Posterior cingulate gyrus (tissue), 11 donors: ENCODE measurements at places on chromosomes 1 and 21.

- DNase-seq = no peak
Observed at GRCh38 chr1:201750120-201750519, 78.8 kb upstream of the IPO9 start.

DNA sequence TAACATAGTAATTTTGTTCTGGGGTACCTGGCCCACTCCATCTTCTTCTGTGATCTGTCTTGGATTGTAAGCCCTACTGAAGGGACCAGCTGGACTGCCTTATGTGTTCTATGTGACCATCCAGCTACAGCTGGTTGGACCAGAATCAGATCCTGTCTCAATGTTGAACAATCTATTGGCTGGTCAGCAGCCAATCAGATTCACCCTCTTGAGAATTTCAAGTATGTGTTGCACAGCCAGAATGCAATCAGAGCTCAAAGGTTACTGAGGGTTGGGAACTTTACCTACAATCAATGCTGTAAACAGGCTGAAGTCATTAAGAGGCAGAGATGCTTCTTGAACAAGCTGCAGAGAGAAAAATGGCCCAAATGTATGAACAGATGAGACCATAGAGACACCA is 61.9 kb downstream of the KCNC4 start:
- no peak for DNase-seq

GRCh38 chr1:8026976-8027747 is 1.1 kb upstream of the ERRFI1 start:
- no peak for DNase-seq

GRCh38 chr21:43764576-43765495 is 11.3 kb downstream of the CSTB start:
- no peak for DNase-seq

DNA sequence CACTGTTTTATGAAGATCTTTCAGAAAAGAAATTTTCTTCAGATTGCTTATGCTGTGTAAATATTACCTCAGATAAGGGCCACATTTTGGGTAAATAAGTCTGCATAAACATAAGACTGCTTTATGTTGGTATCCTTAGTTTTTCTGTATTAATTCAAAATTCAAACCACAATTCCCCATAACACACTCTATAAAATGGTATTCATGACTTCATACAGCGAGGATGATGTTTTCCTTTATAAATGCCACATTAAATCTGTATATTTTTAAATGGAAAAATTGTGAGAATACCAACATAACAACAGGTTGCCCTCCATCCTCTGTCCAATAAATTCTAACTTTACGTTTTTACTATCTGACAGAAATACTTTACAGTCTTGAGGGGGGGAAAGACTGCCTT is 248.7 kb upstream of the CXADR start:
- DNase-seq = no peak

DNA sequence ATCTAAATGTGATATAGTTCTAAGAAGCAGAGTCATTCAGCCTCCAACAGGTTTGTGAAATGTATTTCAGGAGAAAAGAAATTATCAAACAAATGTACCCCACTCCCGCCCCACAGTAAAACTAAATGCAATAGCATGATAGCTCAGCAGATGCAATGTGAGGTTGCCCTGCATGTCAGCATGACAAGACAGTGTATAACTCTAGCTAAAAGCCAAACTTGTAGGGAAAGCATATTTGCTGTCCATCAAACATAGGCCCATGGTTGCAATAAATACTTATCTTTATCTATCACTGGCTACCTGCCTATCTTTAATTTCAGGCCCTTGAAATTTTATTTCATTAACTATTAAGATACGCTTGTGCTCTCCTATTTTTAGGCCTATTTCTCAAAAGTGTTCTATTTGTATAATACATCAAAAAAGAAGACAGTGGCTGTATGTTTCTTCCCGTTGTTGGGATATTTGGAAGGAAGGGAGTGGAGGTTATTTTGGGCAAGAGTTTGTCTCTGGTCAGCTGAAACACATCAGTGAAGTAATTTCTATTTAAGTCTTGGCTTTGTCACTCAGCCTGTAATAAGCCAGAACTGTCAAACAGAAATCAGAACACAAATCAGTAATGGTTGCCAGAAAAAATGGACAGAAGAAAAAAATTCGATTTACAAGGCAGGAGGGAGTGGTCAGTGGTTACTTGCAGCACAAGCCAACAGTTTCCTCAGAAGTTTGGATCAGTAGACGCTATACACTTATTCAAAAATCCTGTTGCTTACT is 307.4 kb upstream of the ADGRL2 start:
- no peak for DNase-seq

DNA sequence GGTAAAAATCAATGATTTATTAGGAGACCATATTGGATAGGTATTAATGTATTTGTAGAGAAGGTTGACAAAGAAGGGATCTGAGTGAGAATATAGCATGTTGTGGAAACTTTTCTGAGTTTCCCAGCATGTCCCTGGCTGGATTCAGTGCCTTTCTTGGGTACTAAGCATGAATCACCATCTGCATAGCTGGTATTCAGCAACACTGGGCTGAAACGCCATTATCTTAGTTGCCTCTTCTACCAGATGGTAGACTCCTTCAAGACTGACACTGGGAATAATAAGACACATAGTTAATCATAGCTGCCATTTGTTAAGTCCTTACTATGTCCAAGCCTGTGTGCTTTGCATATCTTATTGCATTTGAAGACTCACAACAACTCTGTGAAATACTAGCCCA is 45.5 kb downstream of the ATP5PF start:
- DNase-seq = no peak

DNA sequence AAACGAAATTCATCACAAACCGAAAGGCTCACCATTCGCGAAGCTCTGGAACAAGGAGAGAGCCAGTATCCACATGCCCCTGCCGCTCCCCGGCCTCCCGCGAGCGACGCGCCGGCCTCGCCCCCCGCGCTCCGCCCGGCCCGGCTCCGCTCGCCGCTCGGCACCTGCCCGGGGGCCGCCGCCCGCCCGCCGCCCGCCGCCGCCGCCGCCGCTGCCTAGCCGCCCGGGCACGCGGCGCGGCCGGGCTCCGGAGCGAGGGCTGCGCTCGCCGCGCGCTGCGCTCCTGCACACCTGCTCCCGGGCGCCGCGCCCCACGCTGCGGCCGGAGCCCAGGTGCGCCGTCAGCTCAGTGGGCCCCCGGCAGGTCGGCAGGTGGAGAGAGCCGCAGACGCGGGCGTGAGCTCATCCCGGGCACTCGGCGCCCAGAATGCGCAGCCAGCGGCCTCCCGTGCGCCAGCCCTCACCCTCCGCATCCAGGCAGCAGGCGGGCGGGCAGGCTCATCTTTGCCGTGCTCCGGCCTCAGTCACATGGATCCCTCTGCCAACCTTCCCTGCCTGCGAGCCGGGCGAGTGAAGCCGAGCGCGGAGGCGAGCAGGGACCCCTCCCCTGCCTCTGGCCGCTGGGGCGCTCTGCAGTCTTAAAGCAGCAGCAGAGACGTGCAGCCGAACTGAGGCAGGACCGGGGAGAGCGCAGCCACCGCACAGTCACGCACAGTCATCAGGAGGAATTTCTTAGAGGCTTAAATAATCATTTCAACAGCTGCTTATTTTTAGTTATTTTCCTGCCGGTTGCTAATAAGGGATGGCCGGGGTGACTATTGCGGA is at the start of gene DSCAM:
Gene DSCAM (minus strand): TSS at position 572 of the 825 bp plus-strand sequence. CDS start 497 bp downstream, at position 75.
- DNase-seq = peak; percentile 65

GRCh38 chr1:225823811-225824261 is 13.9 kb downstream of the EPHX1 start:
- no peak for DNase-seq

GRCh38 chr1:160853754-160854153 is 8.9 kb downstream of the CD244 start:
- no peak for DNase-seq

- DNase-seq = no peak
Observed at GRCh38 chr1:54800899-54801759, at the start of gene TTC22. Gene TTC22 (minus strand): TSS chr1:54801323. CDS start chr1:54801163, 160 bp downstream.

DNA sequence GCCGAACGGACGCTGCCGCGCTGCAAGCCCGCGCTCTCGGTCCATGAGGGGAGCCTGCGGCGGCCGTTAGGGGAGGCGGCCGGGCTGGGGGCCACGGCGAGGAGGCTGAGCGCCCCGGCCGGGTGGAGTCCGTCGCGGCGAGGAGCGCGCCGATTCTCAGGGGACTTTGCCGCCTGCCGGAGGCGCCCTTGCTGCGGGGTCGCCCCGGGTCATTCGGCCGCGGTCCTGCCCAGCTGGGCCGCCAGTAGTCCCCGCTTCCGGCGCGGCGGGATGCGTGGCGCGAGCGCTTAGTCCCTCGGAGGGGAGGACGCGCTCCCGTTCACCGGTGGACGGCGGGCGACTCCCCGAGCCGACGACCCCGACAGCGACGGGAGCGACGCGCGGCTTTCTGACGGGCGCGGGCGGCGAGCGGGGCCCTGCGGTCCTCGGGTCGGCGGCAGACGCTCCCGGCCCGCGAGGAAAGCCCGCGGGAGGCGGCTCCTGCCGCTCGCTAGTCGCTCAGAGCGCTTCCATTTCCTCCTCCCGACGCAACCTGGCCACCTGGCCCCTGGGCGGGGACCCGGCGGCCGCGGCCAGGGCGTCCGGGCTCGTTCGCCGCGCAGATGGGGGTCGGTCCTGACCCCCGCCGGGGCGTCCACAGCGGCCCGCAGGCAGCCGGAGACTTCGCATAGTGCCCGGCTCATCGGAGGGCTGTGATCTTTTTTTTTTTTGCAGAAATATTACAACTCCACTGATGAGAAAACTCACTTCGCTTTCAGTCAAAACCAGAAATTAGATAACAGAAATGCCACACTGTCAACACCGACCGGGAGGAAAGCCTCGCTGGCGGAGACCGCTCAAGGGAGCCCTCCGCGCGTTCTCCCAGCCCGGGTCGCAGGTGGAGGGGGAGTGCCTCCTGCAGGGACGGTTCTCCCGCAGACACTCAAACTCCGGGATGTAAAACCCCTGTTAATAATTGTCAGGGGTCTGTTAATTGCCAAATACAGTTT is 641 bp upstream of the ZBTB21 start:
- peak; percentile 42 for DNase-seq

DNA sequence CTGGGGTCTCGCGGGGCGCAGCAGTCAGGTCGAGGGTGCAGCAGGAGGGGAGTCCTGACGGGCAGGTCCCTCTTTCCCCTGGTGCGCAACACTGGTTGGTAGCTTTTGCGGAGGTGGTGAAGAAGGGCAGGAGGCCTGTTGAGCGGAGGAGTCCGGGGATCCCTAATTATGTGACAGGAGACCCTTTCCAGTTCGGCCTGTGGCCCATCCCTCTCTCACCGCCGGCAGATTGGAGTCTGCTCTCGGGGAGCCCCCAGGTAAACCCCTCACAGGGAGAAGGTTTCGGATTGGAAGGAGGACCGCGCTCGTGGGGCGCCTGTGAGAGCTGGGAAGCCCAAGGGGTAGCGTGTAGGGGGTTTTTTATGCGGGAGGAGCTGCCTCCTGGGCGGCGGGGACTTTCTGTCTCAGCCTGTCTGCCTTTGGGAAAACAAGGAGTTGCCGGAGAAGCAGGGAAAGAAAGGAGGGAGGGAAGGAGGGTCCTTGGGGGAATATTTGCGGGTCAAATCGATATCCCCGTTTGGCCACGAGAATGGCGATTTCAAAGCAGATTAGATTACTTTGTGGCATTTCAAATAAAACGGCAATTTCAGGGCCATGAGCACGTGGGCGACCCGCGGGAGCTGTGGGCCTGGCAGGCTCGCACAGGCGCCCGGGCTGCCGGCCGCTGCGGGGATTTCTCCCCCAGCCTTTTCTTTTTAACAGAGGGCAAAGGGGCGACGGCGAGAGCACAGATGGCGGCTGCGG is 9.5 kb downstream of the SIM2 start:
- no peak for DNase-seq

DNA sequence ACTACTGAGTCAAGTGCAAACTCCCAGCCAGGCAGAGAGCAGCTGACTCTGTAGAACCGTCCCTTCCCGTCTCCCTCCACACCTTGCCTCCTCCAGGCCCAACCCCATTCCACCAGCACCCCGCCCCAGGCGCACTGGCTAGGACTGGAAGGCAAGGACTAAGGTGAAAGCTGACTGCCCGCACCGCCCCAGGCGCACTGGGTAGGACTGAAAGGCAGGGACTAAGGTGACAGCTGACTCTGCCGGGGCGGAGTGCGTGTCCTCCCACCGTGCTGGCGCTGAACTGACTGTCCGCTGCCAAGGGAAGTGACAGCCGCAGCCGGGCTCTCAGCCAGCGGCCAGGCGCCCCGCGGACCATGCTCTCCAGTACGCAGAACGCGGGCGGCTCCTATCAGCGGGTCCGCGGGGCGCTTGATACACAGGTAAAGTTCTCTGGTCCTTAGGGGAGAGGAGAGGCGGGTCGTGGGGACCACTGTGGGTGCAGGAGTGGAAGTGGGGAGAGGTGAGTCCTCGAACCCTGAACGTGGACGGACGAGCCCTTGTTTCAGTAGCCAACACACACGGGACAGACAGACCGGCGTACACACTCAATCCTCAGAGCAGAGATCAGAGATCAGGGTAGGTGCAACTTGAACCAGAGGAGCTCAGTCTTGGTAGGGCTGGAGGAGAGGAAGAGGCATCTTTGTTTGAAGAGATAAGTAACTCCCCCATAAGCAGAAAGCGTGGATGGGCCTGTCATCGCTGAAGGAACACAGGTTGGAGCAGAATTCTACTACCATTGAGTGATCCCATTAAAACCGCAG is 58.0 kb downstream of the RBM11 start:
- peak; percentile 58 for DNase-seq

DNA sequence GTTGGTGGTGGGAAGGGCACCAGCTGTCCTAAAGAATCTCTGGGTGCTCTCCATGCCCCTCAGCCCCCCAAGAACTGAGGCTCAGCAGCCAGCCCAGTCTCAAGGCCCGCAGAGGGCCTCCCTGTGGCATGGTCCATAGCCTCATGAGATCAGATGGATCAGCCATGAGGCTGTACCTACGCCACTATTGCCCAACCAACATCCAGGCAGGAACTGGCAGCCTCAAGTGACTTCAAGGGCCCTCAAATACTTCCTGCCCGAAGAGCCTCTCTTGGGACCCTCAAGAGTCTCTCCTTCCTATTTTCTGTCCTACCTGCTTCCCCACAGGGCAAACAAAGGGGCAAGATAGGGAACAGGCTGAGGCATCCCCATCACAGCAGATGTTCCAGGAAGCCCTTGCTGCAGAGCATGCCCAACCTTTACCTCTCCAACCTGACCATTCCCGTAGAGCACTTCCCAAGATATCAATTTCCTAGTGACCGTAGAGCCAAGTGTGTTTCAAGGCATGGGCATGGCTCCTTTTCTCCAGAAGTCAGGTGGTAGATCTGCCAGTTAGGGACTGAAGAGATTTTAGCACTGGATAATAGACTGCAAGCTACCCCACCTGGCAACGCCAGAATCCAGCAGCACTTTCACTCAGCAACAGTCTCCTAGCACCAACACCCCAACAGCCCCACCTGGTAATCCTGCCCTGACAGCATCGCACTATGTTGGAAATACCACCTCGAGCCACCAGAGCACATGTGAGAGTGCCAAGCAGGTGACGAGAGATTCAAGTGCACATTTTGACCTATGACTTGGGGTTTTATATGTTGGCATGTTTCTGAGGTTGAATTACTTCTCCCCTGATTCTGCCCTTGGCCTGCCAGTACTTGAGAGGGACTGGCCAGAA is 13.7 kb upstream of the MFSD2A start:
- no peak for DNase-seq

DNA sequence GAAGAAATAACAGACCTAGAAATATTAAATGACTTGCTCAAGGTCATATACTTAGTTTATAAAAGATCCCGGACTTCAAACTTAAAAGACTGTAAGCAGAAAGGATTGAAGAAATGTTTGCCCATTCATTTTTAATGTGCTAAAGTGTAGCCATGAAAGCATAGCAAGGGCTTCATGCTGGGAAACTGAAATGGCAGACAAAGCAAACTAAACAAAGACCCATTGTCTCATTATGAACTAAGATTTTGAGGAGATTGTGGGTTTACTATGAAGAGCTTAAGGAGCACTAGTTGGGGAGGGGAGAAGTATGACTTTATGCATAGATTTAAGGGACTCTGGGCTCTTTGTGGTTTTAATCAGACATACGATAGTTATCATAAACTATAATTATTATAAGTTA is 26.3 kb downstream of the ADAMTS1 start:
- DNase-seq = no peak

GRCh38 chr1:118961156-118961555 is 27.0 kb downstream of the TBX15 start:
- no peak for DNase-seq
